ENCODE measurements at places on chromosomes 16 and 17. TPM values are rescaled to one million over a fixed set of nuclear protein-coding genes. Genes with fewer than 3 reads are reported as not detected.

DNA sequence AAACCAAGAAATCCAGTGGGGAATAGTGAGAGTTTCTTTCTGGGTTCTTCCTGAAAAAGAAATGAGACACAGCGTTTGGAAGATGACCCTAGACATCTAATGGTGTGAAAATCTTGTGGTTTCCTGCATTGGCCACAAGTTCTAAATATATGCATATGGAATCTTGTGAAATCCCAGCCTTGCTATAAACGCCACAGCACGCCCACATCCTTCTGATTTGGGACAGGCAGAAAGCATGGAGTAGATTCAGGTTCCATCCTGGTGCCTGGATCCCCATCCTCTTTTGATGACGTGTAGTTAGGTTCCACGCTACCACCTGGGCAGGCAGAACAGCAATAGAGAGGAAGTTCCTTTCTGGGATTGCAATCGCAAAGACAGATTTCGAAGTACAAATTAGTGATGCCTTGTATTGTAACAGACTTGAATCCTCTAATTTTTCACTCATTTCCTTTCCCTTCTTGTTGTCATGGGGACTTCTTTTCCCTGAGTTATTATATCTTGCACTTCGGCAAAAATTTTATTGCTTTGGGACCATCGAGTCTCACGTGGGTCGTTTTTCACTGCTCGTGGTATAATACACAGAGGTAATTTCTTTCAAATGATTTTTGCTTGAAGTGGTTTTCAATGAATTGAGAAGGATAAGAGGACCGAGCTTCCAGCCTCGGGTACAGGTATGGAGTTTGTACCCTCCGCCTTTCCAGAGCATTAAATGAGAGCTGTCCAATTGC lies 37.6 kb downstream of the HS3ST4 start:
- no peak for DNase-seq

DNA sequence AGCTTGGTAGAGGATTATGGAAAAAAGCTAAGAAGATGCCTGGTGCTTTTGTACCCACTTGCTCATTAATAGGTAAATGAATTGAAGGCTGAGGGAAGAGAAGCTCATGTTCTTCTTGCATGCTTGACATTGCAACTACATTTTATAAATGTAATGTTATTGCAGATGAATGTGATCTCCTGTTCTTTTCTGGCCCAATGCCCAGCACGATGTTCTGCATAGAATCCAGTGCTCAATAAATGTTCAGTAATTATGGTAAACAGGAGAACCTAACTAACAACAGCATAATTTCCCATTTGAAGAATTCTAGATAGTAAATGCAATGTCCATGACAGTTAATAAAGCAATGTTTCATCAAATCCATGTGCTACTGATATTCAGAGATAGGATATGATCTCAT lies 638.2 kb upstream of the SOX9 start:
- DNase-seq = no peak

SPATA22 gene
- not detected for total RNA-seq

DNA sequence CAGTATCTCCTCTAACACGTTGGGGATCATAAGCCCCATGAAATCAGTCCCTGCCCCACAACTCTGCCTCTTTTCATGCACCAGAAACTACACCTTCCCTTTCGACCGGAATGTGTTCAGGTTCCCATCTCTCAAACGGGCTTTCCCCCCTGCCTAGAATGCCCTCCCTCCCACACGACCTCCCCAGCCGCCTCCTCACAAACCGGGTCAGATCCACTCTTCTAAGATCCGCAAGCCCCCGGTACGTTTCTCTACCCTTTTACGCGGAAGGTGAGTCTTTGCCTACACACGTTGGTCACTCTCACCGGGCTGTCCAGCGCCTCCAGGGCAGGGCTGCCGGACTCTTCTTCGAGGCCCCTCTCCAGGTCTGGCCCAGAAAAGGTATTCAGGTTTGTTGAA lies 708 bp downstream of the DHX33 start:
- no peak for DNase-seq

DNA sequence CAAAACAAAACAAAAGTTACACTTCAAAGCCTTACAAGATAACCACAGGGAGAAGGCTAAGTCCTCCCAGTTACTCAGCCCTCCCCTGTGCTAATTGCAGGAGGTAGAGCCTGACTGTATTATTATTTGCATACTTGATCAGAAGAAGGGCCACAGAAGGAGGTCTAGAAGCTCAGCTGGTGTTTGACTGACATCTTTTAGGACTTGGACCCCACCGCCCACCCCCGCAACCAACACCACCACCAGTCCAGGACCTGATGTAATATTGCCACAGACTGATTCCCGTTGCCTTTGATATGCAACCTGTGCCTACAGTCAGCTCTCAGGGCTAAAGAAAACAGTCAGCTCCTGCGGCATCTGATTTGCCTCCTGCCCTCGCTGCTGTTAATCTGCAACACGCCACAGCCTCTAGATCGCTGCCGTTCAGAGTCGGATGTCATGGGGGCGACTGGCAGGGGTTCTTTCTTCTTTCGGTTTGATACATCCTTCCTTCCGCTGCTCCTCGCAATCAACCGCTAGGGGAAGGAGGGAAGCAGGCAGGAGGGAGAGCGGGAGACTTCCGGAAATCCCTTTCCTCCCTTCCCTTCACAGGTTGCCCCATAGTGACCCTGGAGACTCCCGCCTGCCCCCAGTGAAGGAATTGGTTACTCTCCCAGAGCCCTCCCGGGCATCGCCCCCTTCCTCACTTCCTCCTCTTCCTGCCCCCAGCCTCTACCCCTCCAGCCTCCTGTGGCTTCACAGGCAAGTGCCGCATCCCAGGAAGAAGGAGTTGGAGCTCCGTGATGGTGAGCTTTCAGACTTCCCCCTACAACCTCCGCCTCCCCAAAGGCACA lies 90.5 kb upstream of the SOX9 start:
- peak; percentile 97 for DNase-seq

- DNase-seq = peak; percentile 67
Observed at GRCh38 chr17:4229627-4230541, 33.9 kb downstream of the ANKFY1 start.

DNA sequence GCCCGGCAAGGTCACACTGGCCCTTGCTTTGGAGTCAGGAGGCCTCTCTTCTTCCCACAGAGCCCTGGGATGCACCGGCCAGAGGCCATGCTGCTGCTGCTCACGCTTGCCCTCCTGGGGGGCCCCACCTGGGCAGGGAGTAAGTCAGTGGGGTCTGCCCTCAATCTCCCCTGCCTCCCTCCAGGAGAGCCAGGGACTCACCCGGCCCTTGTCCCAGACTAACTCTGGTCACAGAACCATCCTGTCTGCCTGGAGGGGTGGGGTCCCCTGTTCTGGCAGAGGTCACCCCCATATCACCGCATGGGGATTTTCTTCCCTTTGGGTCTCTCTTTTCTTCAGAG lies 222 bp downstream of the ZG16B start:
- no peak for DNase-seq

GRCh38 chr17:42062681-42063080 lies 12.3 kb upstream of the C17orf113 start:
- DNase-seq = no peak

- no peak for DNase-seq
Observed at GRCh38 chr16:17252064-17252463, 218.7 kb downstream of the XYLT1 start.

DNA sequence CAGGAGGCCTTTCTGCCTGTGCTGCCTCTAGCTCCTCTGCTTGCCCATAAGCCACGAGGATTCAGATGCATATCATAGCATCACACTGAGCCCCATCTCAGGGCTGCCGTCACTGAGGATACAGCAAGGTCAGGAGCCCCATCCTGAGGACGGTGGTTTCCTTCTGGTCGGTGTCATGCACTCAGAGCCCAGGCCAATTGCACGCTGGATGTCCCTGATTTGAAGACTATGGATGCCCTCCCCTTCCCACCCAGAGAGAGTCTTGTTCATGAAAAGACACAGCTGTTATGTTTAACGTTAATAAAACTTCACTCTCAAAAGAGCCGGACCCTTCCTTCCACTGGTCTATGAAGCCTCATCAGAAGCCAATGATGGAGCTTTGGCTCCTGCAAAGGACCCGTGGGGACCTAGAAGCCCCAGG lies 19.9 kb downstream of the COTL1 start:
- DNase-seq = no peak

GRCh38 chr16:46801428-46802049 lies 29.4 kb downstream of the C16orf87 start:
- DNase-seq = no peak

Data from endodermal cell (in vitro differentiated cells).